Fibroblast of skin of left biceps (primary cell): ENCODE measurements at places on chromosomes 13 and 19.
A peak's percentile ranks its signal among the peaks of the same experiment; 100 is the strongest.

GRCh38 chr13:73251626-73252265 lies 192.9 kb downstream of the KLF5 start:
- peak; percentile 36 for DNase-seq

DNA sequence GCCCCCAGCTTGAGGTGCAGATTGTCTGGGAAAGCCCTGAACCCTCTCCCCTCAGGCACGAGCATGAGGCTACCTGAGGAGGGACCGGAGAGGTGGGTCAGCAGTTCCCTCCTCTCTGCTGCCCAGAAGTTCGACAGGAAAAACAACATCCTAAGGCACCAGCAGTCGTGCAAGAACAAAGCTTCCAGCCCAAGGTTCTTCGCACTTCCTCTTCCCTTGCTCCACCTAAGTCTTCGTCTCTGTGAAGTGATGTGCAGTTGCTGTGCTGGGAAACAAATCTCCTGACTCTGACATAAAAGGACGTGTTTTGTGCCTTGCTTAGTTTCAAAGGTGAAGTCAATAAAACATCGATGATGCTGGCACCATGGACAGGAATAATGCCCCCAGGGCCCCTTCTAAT lies 173.3 kb downstream of the USP12 start:
- DNase-seq: no peak

DNA sequence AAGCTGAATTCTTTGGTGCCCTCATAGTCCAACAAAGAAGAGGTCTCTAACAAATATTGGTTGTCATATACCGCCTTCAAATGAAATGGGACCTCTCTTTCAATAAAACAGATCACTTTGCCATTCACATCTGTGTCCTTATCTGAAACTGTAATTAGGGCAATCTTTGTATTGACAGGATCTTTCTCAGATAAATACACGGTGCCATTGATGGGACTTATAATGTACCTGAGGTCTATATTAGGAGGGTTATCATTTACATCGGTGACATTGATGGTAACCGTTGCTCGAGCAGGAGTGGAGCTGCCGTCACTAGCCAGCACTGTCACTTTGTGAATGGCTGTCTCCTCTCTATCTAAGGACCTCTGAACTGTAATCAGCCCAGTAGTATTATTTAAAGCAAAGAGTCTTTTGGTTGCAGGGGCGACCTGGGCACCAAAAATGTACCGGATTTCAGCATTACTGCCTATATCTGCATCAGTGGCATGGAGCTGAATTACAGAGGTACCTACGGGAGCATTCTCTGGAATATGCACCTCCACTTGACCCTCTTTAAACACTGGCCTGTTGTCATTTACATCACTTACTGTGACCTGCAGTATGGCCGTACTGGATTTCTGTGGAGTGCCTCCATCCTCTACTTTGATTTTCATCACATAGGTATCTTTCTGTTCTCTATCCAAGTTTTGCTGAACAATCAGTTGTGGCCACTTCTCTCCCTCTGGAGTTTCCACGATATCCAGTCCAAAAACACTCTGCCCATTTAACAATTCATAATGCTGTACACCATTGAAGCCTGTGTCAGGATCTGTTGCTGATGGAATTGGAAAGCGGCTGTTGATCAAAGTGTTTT lies 2.8 kb downstream of the PCDH9 start:
- no peak for DNase-seq

GRCh38 chr19:3683405-3684053 lies 16.7 kb downstream of the PIP5K1C start:
- DNase-seq: no peak

GRCh38 chr19:53894707-53895106 lies 12.7 kb downstream of the PRKCG start:
- no peak for DNase-seq

GRCh38 chr13:65613004-65613403 lies 1617.1 kb downstream of the PCDH9 start:
- no peak for DNase-seq

- no peak for DNase-seq
Measured at GRCh38 chr19:48340995-48341394, 15.6 kb downstream of the EMP3 start.

- peak; percentile 63 for DNase-seq
Measured at GRCh38 chr13:21079761-21080592, 18.6 kb upstream of the LATS2 start.

DNA sequence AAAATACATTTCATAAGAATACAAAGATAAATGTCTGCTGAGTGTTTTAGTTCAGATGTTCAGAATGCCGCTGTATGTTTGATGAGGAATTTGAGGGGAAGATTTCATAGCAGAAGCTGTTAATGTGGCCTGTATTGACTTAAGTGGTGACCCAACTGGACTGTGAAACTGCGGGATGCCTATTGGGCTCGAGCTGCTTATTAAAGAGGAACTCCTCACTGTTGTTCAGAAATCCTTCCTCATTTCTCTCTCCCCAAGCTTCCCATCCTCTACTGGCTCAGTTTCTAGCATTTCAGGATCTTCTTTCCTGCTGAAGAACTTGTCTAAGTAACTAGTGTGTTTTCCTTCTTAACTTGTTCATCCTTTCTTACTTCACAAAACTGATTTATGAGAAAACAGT lies 20.4 kb downstream of the DGKH start:
- no peak for DNase-seq

DNA sequence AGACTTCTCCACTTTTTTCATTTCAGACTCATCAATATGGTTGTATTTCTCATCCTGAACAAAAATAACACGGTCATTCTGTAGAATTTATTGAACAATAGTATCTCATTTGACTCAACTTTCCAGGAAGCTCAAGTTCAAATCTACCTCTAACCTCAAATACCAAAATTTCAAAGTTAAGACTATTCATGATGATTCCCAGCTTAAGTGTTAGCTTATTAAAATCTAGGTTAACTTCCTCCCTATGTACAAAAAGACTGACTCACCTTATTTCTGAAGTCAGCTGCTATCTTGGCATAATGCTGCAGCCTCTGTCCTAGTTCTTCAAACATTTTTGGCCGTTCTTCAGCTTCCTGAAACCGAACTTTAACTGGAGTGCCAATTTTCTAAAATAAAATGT lies 23.2 kb downstream of the HSPH1 start:
- no peak for DNase-seq

DNA sequence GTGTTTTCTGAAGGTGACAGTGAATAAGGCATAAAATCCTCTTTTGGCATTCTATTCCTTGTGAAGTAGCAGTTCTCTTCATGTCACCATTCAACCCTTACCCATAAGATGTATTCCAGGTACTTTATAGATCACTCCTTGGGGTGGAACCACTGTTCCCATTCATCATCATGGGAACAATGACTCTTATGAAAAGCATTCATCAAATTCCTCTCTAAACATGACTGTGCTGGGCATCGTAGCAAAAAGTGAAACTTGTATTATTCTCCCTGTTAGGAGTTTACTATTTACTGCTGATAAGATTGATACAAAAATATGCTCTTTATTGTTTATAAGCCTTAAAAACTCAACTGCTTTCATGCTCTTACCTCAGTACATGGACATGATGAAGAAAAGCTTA lies 793.4 kb downstream of the LIG4 start:
- no peak for DNase-seq

DNA sequence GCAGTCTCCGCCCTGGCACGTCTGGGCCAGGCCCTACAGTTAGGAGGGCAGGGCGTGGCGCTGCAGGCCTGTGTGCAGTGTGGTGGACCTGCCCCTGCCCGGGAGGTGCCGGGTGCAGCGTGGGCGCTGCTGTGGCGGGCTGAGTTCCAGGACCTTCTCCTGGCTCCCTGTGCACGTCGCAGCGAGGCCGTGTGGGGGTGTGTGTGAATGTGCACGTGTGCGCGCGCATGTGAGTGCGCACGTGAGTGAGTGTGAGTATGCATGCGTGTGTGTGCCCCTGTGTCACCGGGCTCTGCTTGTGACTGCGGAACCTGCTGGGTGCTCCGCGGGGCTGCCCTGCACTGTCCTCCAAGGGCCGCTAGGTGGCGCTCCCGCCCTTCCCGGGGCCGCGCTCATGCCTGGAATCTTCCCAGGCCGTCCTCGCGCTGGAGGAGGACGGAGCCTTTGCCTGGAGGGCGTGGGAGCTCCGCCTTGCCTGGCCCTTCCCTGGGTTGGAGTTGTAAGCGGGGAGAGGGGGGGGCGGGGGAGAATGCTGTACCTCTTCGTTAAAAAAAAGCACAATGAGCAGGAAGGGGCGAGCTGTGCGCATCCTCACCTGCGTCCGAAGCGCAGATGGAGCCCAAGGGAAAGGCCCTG lies 79.3 kb downstream of the KDM4B start:
- peak; percentile 26 for DNase-seq

DNA sequence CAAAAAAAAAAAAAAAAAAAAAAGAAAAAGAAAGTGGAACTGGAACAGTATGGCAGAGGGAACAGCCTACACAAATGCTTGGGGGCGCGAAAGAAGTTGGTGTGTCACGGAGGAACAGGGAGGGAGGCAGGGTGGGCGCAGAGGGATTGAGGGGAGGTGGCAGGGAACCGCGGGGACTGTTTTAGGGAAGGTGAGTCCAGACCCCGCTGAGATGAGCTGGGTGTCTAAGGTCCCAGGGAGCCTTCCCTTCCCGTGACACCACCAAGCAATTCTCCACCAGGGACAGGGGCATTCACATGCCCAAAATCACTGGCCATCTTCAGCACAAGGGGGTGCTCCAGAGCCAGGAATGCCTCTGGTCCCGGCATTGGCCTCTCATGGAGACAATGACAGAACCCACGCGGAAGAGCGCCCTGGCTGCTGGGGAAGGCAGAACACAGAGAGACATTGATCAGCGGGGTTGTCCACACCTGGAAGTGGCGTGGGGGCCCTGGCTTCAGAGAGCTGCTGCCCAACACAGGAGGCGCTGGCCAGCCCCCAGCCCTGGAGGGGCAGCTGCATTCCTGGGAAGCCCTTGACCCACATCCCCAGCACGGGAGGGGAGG lies 6.9 kb downstream of the PEAK3 start:
- DNase-seq: no peak

DNA sequence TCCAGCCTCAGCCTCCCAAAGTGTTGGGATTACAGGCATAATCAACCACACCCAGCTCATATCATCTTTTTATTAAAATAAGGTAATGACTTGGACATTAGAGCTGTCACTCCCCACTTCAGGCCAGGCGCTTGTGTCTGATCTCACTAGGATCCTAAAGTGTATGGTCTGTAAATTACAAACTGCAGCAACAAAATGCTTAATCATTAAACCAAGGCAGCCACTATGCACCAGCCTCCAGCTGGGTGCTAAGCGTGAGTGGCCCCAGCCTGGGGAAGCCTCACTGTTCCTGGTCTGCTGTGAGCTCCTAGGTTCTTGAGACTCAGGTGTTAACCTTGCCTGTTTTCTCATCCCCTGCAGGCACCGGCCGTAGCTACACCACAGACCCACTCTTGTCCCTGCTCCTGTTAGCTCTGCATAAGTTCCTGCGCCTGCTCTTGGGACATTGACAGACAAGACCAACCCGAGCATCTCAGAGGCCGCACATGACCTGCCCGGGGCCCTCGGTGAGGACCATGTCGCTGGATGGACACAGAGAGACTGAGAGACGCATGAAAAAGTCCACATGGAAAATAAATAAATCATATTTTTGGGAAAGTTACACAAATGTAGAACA lies 37.8 kb downstream of the VSTM2B start:
- DNase-seq: no peak

DNA sequence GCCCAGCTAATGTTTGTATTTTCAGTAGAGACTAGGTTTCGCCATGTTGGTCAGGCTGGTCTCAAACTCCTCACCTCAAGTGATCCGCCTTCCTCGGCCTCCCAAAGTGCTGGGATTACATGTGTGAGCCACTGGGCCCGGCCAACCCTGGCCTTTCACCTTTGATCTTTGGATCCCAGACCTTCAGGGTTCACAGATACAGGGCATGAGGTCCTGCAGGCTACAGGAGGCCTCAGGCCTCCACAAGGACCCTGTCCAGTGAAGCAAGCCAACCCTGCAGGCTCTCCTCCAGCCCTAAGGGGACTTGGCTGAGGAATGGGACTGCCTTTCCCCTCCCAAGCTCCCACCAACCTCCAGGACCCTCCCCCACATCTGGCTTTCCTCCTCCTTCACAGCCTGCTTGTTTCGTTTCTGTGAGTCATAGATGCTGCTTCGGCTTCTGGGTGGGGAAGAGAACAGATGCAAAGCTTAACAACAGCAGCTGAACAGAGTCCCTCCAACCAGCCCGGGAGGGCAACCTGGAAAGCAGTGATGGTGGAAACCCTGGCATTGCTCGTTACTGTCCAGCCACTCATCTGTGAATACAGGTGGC lies 11.8 kb downstream of the ARHGEF18 start:
- no peak for DNase-seq

- no peak for DNase-seq
Measured at GRCh38 chr19:9171393-9171991, 7.3 kb upstream of the OR7D2 start.

DNA sequence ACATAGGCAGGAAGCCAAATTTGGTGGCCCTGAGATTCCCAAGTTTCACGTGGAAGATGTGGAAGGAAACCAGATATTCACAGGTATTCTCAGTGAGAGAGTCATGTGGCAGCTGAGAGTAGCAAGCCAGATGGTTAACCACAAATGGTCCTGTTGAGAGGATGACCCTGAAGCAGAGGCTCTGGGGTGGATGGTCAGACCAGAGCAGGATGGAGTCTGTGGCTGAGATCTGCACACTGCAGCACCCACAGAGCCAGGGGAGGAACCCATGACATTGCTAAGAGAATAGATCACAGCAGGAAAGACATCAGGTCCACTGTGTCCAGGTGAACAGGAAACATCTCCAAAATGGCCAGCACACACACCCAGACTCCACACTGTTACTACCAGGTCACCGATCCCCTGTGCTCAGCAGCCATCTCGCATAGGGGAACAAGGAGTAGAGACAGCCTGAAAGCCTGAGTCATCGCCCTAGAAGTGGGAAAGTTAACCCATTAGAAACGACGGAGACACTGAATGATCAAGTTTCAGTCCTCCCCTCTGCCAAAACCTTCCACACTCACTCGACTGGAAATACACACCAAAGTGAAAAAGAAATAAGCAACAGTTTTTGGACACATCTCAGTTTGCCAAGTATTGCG lies 160.0 kb downstream of the RBM26 start:
- DNase-seq: no peak

DNA sequence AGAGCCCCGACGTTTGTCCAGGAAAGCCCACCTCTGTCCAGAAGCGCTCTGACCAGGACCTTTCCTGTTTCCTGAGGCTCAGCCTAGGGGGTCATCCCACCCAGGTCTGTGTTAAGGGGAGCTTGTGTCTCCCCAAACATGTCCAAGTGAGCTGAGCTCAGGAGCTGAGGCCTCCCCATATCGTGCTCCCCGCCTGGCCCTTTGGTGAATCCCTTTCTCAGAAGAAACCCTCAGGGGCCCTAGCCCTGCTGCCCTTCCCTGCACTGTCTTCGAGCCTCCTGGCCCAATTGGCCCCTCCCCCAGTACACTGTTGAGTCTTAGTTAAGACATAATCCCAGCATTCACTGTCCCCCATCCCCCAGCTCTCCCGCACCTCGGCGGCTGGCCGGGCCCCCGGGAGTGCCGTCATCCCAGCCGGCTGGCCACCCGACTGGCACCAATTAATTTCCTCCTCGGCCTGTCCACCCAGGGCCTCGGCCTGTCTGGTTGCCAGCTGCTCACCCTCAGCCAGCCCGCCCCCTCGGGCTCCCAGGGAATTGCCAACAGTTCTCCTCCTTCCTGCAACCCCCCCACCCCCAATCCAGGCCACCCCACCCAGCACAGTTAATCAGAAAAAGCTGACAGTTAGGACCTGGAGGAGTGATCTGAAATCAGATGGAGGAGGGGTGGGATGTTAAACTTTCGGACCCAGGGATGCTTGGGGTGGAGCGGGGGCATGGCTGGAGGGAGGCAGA lies 13.6 kb downstream of the IER2 start:
- DNase-seq: peak; percentile 52

GRCh38 chr19:1725100-1726064 lies 27.9 kb upstream of the ONECUT3 start:
- DNase-seq: peak; percentile 26
